Eye (tissue), 1 donor: ENCODE measurements at places on chromosomes 6 and 20.

DNA sequence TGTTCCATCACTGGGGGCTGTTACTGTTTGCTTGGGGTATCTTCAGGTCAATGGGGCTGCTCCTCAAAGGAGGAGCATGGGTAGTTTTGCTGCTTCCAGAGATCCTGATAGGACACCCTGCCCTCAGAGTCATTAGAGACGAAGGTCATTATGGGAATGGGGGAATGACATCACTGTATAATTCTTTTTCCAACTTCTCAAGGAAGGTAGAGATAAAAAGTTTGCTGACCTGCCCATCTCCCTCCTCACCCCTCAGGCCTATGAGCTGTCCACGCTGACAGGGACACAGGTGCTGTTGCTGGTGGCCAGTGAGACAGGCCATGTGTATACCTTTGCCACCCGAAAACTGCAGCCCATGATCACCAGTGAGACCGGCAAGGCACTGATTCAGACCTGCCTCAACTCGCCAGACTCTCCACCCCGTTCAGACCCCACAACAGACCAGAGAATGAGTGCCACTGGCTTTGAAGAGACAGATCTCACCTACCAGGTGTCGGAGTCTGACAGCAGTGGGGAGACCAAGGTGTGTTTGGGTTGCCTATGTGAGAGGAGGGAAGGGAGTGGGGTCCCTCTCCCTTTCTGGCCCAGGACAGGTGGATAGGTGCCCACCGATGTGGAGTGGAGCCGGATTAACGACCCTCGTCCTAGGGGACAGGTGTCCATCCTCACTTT, 2.7 kb downstream of the SRF start:
- no peak for DNase-seq

GRCh38 chr20:48807586-48808381, 20.0 kb downstream of the PREX1 start:
- no peak for DNase-seq

DNA sequence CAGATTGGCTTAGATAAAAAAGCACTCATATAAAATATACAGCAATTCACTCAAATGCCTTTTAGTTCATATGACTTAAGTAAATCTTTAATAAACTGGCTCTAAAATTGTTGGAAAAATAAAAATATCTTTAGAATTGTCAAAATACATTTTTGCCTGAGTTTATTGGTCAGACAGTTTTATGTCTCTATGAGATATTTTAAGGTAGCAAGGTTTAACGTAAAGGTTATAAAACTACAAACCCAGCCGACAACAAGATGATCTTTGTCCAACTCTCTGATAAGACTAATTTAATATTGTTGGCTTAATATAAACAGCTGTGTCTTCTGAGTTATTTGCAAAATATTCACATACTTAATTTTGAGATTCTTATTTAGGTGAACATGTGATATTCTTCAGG, 39.5 kb downstream of the RNASET2 start:
- no peak for DNase-seq

DNA sequence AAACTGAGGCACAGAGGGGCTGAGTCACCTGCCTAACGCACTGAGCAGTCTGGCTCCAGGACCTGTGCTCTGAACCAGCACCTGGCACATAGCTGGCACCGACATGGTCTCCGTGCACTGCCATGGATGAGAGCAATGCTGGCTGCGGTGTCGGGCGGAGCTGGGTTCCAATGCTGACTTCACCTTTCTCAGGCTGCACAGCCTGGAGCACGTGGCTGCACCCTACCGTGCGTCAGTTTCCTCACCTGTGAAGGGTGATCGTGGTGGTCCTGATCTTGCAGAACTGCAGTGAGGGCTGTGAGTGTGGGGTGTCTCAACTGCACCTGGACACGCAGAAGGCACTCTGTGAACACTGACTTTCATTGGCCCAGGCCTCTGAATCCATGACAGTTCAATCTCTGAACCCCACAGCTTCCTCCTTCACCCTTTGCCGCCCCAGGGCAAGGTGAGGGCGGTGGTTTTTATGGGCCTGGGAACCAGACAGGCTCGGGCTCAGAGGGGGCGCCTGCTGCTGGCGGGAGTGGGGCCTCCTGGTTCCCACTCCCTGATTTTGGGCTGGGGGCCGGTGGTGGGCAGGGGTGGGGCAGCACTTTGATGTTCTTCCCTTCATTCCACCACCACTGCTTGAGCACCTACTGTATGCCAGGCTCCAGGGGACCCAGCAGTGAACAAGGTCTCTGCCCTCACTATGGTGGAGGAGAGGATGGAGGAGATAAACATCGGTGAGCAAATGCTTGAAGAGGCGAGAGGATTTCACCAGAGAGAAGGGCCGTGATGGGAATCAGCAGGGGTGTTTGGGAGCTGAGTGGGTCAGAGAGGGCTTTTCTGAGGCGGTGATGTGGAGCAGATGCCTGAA, 102.9 kb downstream of the CEBPB start:
- DNase-seq, result no peak

DNA sequence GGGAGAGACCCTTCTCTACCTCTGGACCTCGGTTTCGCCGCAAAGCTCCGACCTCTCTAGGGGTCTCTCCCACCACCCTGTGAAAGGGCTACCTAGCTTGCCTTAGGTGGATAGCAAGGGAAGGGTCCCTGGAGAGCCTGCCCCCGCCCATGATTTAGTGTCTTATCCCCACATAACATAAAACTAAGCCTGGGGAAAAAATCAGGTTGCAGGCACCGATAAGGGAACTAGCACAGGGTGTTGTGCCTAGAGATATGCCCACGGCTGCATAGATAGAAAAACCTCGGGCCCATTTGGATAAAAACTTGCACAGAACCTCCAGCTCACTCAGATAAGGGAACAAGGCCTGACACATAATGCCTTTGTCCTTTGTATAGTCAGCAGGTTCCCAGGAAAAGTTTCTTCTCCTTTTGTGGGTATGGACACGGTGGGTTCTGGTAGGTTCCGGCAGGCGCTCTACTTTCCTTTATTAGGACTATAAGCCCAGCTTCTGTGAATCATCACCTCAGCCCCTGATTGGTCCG, 846 bp downstream of the ZSCAN31 start:
- no peak for DNase-seq

DNA sequence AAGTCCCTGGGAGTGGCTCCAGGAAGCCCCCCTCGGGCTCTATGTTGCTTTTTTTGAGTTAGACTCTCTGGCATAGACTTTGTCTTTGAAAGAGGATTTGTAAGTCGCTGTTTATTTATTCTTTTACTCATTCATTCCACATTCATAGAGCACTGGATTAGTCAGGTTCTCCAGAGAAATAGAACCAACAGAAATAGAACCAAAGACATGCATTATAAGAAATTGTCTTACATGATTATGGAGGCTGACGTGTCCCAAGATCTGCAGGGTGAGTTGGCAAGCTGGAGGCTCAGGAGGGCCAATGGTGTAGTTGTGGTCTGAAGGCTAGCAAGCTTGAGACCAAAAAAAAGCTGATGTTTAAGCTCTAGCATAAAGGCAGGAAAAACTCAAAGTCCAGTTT, 98.3 kb upstream of the CHD6 start:
- DNase-seq, result no peak

GRCh38 chr20:19456595-19457395, 244.4 kb downstream of the SLC24A3 start:
- no peak for DNase-seq
